ENCODE measurements at places on chromosomes 2 and 18. TPM values are rescaled to one million over a fixed set of nuclear protein-coding genes. Genes with fewer than 3 reads are reported as not detected.

LDAH gene
- total RNA-seq, result 16.5 TPM

TIMM21 gene
- total RNA-seq, result 69.7 TPM

FOXI3 gene
- not detected for total RNA-seq

PMAIP1 gene
- 14.9 TPM for total RNA-seq

HOXD1 gene
- total RNA-seq, result 0.20 TPM

AGXT gene
- not detected for total RNA-seq
